Hindlimb muscle (tissue), 1 donor: ENCODE measurements at places on chromosomes 6 and 20. TPM values are rescaled to one million over a fixed set of nuclear protein-coding genes. Genes with fewer than 3 reads are reported as not detected.

Gene OR2J1
- polyA plus RNA-seq = not detected

Gene PTK7
- polyA plus RNA-seq = 53.6 TPM

DNA sequence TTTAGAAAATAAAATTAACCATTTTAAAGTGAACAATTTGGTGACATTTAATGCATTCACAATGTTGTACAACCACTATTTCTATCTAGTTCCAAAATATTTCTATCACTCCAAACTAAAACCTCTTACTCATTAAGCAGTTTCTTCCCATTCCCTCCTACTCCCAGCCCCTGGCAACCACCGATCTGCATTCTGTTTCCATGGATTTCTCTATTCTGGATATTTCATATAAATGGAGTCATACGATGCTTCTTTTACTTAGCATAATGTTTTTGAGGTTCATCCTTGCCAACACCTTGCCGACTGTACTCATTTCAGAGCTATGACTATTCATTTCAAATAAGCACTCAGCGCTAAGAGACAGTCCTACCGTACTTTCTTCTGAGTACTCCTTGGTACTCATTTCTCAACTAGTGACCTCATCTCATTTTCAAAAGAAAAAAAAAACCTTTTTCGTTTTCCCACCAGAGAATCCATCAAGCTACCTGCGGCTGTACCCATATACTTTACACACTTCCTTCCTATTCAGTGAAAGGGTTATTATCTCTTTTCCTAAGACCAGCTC, 259.2 kb downstream of the UTRN start:
- no peak for DNase-seq

DNA sequence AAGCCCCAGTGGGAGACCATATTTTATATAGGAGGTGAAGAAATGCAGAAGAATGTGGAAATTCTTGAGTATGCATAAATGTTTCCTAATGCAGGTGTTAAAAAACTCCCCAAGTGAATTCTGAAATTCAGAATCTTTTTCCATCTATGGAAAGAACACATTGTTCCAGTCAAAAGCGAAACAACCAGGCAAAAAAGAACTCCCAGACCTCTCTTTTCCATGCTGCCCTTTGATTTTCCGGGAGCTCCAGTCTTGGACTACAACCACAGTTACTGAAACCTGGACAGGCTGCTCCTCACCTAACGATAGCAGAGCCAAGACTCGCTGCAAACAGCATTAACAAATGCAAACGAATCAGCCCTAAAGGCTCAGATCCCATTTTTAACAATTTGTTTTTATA, 108.7 kb upstream of the CNKSR3 start:
- peak; percentile 73 for DNase-seq

- DNase-seq = no peak
Observed at GRCh38 chr6:29563435-29563965, 4.0 kb upstream of the UBD start.

GRCh38 chr6:87504441-87504840, 31.7 kb downstream of the SLC35A1 start:
- DNase-seq = no peak

DNA sequence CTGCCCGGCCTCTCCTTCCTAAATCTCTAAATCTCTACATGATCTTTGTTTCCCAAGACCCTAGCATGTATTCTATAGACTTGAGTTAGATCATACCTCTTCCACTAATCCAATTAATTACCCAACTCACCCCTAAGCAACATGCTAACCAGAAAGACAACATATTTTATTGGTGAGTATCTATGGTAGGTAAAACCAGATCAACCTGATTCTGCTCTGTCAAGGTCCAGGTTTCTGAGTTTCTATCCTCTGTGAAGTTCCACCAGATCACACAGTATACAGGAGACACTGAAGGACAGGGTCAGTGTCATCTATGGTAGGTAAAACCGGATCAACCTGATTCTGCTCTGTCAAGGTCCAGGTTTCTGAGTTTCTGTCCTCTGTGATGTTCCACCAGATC, 363.2 kb upstream of the MARCKS start:
- DNase-seq = no peak

DNA sequence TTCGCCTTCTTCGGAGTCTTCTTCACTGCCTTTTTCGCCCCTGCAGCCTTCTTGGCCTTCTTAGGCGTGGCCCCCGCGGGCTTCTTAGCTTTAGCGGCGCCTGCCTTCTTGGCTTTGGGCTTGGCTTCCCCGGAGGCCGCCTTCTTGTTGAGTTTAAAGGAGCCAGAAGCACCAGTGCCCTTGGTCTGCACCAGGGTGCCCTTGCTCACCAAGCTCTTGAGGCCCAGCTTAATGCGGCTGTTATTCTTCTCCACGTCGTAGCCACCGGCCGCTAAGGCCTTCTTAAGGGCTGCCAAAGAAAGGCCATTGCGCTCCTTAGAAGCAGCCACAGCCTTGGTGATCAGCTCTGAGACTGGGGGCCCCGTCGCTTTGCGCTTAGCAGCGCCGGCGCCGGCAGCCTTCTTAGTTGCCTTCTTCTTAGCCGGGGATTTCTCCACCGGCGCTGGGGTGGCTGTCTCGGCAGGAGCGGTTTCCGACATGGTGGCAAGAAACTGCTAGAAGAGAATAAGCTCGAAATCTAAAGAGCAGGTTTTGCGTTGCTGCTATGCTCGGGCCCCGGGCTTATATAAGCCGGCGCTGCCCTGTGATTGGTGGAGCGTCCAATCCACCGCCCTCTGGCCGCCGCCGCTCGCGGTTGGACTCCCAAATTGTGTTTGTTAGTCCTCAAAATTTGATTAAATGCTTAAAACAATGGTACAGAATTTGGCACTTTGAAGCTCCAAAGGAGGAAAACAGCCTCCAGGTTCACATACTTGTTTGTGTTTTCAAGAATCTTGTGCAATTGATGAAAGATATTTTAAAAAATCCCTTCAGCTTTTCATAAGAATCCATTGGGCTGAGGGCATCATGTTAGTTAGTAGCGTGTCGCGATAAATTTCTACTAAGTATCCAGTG, 44.9 kb downstream of the OR2B2 start:
- DNase-seq = peak; percentile 87

GRCh38 chr6:19664050-19664449, 173.1 kb upstream of the ID4 start:
- no peak for DNase-seq

DNA sequence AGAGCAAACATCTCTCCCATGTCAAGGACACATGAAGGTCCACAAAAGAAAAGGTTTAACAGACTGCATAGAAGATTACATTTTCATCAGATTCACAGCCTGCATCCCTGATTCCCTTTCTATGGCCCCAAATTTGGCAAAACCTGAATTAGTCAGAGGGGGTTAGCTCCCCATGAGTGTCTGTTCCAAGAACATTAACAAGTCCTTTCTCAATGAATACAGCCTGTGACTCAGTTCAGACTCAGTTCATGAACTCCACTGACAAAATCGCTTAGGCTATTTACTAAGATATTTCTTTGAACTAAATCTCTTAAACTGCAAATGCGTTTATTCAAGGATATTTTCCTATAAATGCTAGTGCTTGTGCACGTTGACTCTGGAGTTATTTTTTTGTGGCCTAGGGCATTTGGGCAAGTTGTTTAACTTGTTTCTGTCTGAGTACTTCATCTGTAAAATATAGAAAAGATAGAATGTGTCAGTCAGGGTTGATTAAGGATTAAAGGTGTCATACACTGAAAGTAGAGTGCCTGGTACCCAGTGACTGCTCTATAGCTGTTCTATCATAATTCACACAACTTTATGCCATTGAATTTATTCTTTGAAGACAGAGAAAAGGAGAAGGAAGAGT, 422.6 kb downstream of the HTR1B start:
- DNase-seq = no peak

DNA sequence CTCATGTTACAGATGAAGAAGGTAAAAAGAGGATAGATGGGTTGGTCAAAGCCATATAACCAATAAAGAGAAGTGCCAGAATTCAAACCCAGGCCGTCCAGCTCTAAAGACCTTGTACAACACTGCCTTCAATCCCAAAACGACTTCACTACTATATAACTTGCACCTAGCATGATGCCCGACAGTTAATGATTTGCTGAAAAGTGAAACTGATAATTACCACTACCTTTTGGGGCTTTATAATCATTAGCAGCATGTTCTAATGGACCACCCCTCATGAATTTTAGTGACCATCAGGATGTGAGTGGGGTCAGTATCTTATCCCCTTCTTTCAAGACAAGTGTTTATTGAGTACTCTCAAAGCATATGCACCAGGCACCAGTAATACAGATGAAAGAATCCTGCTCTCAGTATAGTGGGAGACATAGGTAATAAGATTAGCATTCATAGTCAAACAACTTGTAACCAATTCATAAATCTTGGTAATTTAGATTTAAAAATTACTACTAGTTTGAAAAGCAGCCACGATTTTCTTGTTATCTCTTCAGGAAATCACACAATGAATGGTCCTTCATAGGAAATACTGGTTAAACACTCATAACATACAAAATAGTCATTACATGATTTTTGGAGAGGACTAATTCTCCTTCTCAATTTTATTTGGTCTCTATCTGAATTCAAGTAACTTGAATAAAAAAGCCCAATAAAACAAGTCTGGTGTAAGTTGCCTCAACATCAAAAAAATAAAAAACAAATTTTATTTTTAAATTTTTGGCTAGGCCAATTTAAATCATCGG, 98.0 kb downstream of the EPB41L2 start:
- no peak for DNase-seq

Gene MCHR2
- polyA plus RNA-seq = not detected

GRCh38 chr20:50510706-50511542, 741 bp downstream of the PTPN1 start:
- peak; percentile 31 for DNase-seq

DNA sequence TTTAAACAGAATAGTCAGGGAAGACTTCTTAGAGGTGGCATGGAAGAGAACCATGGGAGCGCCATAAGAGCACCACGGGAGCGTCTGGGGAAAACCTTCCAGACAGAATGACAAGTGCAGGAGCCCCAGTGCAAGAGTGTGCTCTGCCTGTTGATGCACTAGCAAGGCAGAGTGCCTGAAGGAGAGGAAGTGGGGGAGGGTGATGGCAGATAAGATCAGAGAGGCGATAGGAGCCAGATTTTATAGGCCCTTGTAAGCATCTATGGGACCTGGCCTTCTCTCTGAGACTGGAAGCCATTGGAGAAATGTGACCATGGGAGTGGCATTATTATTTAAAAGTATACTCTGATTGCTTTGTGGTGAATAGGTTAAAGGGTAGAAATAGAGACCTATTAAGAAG, 13.1 kb downstream of the FUCA2 start:
- no peak for DNase-seq
